ENCODE measurements at places on chromosomes 16 and 17. TPM values are rescaled to one million over a fixed set of nuclear protein-coding genes. Genes with fewer than 3 reads are reported as not detected.

GRCh38 chr16:86541560-86541959 lies 13.5 kb downstream of the MTHFSD start:
- no peak for DNase-seq

DNA sequence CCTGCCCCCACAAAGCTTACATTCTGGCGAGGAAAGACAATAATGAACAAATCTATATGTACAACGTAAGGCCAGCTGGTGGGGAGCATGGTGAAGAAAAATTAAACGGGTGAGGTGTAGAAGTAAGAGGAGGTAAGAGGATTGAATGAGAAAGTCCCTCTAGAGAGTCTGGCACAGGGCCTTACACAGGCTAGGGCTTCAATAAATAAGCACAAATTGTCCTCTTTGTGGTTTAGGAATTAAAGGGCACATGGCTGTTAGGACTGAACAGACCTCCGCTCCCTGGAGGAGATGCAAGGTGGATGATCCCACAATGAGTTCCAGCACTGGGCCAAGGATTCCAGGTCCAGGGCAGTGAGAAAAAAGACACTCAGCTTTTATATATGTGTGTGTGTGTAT lies 43.1 kb upstream of the HAPSTR1 start:
- no peak for DNase-seq

- DNase-seq: no peak
These were observed 500 bp downstream of the MAF start for GRCh38 chr16:79599837-79600637.

USP6 gene
- total RNA-seq: 0.11 TPM

SSTR5 gene
- total RNA-seq: not detected

DNA sequence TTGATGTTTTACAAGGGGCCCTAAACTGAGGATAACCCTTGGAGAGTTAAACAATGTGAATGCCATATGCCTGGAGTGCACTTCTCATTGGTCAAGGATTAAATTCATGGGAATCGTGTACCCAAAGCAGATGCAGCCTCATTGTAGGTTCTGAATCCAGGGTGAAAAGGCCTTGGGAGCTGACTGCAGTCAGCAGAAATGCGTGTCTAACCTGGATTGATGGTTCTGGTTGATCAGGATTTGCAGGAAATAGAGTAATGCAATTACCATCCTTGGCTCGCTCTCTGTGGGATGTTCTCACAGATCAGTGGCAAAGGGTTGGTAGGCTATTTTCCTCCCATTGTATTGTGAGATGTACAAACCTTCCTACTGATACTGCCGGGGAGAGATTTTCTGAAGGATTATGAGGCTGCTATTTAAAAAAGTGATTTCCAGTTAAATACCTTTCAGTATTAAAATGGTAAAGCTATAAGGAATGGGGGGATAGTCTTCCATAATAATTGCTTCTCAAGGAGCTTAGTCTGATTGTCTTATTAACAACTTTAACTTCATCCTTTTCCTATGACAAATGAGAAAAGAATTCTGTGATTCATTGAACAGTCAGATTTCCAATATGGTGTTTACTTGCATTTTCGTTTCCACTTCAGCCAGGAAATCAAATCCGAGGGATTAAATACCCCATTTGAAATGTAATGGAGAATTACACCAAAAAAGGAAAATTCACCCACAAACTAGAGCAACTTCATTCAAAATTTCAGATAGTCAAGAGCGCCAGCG lies 1028.1 kb upstream of the EEF2KMT start:
- no peak for DNase-seq

GRCh38 chr17:71985111-71986039 lies 135.4 kb upstream of the SOX9 start:
- peak; percentile 42 for DNase-seq

PHOSPHO1 gene
- total RNA-seq: not detected

SCGB1C2 gene
- not detected for total RNA-seq

- no peak for DNase-seq
These were observed 110.7 kb upstream of the FAM20A start for GRCh38 chr17:68711858-68712257.

DNA sequence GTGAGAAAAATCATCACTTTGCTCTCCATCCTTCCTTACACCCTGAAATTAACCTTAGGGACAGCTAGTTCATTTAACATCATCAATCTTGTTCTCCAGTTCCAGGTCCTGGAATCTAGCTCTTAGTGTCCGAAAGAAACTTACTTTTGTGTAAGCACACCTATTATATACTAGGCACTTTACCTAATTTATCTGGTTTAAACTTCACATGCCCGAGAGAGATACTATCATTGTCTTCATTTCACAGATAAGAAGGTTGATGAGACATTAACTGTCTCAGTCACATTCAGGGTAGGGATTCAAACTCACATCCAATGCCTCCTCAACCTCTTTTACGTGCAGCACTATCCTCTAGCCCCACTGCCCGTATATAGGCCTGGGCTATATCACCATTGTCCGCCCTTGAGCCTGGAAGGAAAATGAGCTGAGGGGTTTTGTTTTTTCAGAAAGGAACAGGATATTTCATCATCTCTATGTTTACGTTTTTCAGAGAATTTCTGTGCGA lies 501 bp upstream of the AP2B1 start:
- no peak for DNase-seq

DNA sequence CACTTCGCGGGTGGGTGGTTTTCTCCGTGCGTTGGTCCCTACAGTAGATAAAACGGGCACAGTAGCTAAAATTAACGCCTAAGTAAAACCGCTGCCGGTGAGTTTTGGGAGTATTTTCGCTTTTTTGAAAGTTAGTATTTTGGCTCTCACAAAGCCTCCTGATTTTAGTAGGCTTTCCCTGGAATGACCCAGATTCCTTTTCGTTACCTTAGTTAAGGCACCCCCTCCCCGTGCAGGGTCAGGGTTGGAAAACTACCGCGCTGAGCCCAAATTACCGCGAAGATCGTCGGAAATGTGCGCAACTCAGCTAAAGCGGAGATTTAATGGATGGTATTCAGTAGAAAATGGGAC lies 28.3 kb upstream of the ST6GALNAC1 start:
- DNase-seq: no peak

DNA sequence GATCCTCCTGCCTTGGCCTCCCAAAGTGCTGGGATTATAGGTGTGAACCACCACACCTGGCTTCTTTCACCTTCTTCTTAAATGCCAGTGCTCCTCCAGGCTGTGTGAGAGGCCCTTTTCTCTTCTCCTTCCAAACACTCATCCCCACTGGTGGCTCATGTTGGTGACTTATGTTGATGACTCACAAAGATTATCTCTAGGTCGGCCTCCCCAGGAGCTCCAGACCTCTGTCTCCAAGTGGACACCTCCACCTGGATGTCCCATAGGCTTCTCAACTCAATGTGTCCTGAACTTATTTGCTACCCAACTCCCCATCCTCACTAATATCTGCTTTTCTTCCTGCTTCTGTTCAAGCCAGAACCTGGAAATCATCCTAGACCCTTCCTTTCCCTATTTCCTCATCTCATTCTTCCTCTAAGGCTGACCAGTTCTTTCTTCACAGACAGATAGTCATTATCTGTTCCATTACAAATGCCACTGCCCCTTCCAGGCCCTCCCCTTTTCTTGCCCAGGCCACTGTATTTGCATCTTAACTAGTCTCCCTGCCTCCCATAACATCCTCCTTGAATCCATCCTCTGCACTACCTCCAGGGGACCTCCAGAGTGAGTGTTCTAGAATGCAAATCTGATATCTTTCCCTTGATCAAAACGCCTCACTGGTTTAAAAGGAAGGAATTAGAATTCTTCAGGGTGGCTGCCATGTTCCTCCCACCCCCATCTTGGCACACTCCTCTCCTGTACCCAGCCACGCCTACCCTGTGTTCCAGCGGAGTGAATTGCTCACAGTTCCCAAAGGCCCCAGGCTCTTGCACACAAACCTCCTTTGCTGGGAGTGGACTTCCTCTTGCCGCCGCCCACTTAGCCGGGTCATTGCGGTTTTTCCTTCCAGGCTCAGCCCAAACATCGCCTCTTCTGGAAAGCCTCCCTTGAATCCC lies 34.8 kb upstream of the FBXO47 start:
- peak; percentile 81 for DNase-seq

GRCh38 chr17:79400989-79401703 lies 209.7 kb downstream of the RBFOX3 start:
- no peak for DNase-seq

GRCh38 chr17:60156746-60157145 lies 7.0 kb downstream of the CA4 start:
- no peak for DNase-seq

NOD2 gene
- 0.75 TPM for total RNA-seq

FNDC8 gene
- total RNA-seq: not detected

GRCh38 chr16:26729951-26730541 lies 336.7 kb upstream of the C16orf82 start:
- DNase-seq: no peak

DNA sequence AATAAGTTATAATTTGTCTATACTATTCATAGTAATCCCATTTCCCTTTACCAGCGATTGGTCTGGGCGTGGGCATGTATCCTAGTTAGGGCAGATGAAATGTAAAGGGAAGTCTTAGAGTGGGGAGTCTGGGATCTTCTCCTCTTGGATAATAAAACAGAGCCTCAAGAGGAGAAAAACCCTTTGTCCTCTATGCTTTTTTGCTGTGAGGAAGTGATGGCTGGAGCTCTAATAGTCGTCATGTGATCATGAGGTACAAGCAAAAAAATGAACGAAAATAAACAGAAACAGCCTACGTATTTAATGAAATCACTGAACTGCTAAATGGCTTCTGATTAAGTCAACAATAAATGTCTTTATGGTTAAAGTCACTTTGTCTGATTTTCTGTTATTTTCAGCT lies 26.8 kb downstream of the EFCAB5 start:
- DNase-seq: no peak

- DNase-seq: no peak
These were observed 74.8 kb downstream of the NLK start for GRCh38 chr17:28117304-28117703.

DNA sequence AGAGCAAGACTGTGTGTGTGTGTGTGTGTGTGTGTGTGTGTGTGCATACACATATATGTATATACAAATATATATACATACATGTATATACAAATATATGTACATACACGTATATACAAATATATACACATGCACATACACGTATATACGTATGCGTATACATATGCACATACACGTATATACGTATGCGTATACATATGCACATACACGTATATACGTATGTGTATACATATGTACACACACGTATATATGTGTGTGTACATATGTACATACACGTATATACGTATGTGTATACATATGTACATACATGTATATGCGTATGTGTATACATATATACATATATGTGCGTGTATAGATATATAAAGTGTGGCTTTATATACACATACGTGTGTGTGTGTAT lies 31.4 kb downstream of the SPHK1 start:
- no peak for DNase-seq

DNA sequence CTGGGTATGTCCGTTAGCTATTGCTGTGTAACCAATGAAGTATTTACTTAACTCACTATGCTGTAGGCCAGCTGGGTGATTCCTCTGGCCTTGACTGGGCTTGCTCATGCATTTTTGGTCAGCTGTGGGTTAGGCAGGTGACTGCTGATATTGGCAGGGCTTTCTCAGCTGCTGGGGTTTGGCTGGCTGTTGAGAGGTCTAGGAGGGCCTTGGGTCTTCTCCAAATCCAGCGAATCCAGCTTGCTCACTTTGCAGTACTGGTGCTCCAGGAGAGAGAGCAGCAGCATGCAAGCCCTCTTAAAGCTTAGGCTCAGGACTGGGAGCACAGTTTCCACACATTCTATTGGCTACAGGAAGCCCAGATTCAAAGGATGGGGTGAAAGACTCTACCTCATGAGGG lies 270.1 kb downstream of the PHKB start:
- DNase-seq: no peak

GRCh38 chr17:72937707-72938106 lies 154.8 kb downstream of the SLC39A11 start:
- no peak for DNase-seq

- peak; percentile 54 for DNase-seq
These were observed at the start of gene TCF25 for GRCh38 chr16:89873109-89873971. Gene TCF25, plus strand, starts transcription at chr16:89873592. Its CDS starts 76 bp downstream, at chr16:89873668.

BRD7 gene
- 72.1 TPM for total RNA-seq

DNA sequence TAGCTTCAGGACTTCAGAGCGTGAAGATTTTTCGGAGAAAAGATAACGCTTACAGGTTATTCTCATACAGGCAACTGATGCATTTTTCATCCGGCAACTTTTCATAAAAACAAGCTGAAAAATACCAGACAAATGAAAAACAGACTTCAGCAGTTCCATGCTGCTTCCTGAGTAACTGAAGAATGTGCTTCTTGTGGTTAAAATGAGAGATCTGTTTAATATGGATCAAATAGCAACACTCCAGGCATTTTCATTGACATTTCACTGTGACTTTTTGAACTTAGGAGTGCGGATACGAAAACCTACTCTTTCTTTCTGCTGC lies 705 bp upstream of the PITPNC1 start:
- no peak for DNase-seq

- DNase-seq: no peak
These were observed 96.2 kb downstream of the RTN4RL1 start for GRCh38 chr17:1928976-1929375.

PRSS8 gene
- 154 TPM for total RNA-seq

DNA sequence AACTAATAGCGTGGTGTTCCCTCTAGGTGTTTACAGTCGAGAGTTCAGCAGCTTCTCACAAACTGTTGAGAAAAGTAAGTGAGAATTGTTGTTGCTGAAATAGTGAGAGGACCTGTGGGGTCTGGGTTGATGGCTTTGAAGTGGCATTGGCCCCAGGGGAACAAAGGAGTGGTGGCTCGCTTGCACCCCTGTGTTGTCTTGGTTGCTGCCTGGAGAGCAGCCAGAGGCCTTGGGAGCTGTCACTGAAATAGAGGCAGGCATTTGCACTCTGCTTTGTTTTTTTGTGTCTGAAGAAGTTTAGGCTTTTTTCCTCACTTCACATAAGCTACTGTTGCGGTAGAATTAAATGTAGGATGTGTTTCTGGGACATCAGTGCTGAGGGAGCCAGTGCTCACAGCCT lies 36.8 kb downstream of the PRMT7 start:
- no peak for DNase-seq

ZFHX3 gene
- total RNA-seq: 23.1 TPM

CDK12 gene
- total RNA-seq: 48.5 TPM

DNA sequence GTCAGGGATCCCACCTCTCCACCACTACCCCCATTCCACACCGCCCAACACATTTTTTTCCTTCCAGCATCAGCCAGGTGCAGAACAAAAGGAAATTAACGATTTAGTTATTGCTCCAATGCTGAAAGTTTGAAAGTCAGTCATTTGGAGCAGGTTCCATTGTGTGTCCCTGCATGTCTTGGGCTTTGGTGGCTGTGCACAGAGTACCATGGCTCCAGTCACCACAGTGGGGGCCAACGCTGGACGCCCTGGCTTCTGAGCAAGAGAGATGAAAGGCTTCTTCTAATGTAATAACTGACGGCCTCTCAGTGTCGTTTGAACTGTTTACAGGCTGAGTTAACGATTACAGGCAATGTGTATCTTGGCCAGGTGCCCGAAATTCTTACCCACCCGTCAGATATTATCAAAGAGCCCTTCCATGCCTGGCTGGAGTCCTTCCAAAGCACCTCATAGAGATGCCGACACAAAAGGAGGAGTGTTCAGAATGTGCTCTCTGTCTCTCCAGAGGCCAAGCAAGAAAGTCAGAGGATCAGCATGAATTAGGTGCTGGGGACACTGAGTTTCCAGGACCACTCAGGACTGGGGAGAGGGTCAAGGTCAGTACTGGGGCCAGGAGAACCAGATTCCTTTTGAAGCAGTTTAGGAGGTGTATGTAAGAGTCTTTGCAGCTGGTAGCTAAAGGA lies 25.9 kb downstream of the RNF43 start:
- peak; percentile 86 for DNase-seq

KRTAP2-3 gene
- total RNA-seq: 0.57 TPM

- no peak for DNase-seq
These were observed 790 bp downstream of the CRHR1 start for GRCh38 chr17:45784741-45785479.

PIRT gene
- total RNA-seq: not detected

PFN1 gene
- 1,459 TPM for total RNA-seq

KCNJ12 gene
- 1.1 TPM for total RNA-seq

All from PC-9 (cell line).